ENCODE measurements at places on chromosomes 11 and 22.
A peak's percentile ranks its signal among the peaks of the same experiment; 100 is the strongest.

- DNase-seq, result no peak
Measured at GRCh38 chr22:18121506-18121905, 10.9 kb downstream of the TUBA8 start.

DNA sequence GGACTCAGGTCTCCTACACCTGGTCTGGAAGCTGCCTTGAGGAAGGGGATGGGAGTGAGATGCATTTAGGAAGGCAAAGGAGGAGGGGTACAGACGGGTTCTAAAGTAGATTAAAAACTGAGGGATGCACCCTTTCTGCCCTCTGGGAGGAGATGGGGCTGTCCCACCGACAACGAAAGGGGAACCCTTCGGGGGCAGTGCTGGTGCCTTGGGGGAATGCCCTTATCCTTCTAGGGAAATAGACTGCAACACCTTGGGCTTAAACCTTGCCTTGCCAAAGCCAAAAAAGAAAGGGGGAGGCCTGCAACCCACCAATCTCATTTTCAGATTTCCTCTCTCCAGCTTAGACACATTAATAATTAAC lies 89.8 kb downstream of the PLEKHA7 start:
- DNase-seq, result no peak

- DNase-seq, result no peak
Measured at GRCh38 chr11:102427068-102427467, 25.5 kb downstream of the TMEM123 start.

DNA sequence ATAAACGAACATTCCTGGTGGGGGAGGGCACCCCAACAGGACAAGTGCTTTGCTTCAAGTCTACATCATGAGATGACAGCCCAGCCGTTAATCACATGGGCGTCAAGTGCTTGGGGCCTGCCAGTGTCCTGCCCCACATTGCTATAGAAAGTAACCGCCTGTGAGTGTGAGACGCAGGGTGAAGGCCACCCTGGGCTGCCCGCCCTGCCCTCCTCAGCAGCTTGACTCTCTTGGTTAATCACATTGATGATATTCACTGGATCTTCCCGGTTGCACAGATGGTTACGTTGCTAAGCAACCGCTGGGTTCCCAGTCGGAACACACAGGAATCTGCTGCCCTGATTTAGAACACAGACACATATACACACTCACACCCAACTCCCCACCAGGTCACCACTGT lies 79.3 kb downstream of the CTTN start:
- DNase-seq, result no peak

DNA sequence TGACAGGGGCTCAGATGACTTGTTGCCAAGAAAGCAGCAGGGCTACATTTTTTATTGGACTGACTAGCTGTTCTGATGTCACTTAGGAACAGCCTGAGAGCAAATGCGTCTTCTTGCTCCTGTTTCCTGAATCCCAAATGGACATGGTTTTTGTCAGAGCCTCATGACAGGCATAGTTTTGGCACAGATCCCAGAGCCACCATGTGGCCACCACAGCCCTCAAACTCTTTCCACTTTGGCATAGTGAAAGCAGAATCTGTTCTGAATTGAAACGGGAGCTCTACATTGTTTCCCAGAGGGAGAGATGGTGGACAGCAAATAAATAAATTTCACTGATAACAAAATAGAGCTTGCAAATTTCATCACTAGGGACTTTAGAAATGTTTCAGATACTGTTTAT lies 222.2 kb downstream of the C11orf87 start:
- no peak for DNase-seq

GRCh38 chr22:50550395-50550794 lies 4.7 kb downstream of the KLHDC7B start:
- no peak for DNase-seq

- peak; percentile 88 for DNase-seq
Measured at GRCh38 chr11:12043959-12044791, 35.7 kb upstream of the DKK3 start.

GRCh38 chr11:67651976-67652781 lies 1.6 kb upstream of the ACY3 start:
- no peak for DNase-seq

- no peak for DNase-seq
Measured at GRCh38 chr11:95293116-95293515, 62.1 kb upstream of the SESN3 start.

DNA sequence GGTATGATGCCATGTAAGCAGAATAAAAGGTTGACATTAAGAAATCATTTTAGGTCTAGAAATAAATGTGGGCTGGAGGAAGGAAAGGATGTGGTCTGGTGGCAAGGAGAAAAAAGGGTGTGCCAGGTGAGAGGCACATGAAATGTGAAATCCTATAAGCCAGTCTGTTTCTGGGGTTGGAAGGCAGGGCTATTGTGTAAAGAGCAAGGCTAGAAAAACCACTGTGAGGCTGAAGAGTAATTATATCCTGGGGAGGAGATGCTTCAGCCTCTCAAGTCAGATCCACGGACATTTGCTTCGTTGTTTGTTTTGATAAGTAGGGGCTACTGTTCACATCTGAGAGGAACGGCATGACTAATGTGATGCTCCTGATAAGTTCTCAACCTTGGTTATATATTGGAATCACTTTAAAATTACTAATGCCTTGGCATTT lies 77.5 kb upstream of the CTSC start:
- no peak for DNase-seq

DNA sequence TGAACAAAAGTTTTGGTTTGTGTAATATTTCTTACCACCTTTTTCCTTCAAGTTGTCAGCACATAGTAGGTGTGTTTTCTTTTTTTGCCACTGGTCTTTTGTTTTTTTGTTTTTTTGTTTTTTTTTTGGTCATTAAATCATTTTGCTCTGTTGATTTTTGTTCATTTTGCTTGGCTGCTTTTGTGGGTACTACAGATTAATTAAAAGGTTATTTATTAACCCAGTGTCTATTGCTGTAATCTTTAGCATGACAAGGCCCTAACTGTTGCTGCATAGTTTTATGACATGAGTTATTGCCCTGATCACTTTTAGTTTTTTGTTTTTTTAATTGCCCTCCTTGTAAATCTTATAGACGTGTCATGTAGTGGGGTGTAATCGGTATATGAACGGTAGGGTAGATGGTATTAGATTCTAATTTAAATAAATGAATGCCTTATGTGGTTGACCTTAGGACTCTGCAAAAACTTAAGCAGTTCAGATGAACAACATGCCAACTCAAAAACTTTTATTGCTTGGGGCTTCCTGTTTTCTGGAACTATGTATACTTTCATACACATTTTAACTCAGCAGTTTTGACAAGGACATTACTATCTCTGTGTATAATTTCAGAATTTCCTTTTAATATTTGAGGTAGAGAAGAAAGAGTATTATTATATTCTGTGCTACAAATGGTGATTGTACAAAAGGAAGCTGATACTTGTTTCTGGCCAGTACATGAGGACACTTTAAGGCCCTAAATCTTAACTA lies 7.9 kb downstream of the EWSR1 start:
- DNase-seq, result no peak

DNA sequence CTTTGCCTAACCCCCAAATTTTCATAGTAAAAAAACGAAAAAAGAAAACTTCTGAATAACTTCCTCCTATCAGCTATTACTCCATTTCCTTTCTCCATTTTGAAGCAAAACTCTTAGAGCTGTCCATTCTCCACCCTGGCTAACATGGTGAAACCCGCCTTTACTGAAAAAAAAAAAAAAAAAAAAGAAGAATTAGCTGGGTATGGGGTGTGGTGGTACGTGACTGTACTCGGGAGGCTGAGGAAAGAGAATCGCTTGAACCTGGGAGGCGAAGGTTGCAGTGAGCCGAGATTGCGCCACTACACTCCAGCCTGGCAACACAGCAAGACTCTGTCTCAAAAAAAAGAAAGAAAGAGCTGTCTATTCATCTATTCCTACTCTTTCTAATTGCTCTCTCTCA lies 11.3 kb upstream of the NXF1 start:
- DNase-seq, result no peak

DNA sequence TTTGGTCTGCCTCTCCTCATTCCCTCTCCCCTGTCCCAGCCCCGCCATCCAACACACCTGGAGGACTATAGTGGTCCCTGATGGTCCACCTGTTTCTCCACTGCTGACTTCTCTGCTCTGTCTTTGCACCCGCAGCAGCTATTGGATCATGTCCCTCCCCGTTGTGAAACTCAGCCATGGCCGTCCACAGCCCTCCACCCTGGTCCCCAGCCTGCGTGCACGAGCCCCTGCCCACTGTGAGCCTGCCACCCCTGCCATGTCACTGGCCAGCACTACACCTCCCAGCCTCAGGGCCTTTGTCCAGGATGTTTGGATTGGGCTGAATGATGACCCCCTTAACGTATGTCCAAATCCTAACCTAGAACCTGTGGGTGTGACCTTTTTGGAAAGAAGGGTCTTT lies 47.7 kb upstream of the SMIM38 start:
- no peak for DNase-seq

- DNase-seq, result no peak
Measured at GRCh38 chr22:39723463-39723862, 152.9 kb downstream of the CACNA1I start.

GRCh38 chr11:86421946-86422345 lies 47.3 kb downstream of the CCDC81 start:
- DNase-seq, result no peak

DNA sequence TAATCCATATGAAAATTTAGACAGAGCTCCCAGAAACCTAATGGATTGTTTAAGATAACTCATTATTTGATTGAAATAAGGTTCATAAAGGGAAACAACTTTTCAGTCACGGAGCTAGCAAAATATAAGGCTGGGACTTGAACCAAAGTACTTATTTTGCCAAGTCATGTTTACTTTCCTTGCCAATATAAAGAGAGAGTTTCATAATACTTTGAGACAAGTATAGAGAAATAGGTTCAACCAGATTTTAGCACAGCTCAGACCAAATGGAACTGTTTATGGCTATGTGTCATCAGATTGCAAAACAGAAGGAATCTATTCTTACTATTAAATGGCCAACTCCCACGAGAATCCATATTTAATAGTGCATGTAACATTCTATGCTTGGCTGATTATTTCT lies 1517.5 kb upstream of the TENM4 start:
- DNase-seq, result peak; percentile 74

GRCh38 chr22:24008022-24008283 lies 2.7 kb upstream of the GSTT4 start:
- no peak for DNase-seq

- DNase-seq, result no peak
Measured at GRCh38 chr11:100735949-100736675, 49.0 kb downstream of the ARHGAP42 start.

DNA sequence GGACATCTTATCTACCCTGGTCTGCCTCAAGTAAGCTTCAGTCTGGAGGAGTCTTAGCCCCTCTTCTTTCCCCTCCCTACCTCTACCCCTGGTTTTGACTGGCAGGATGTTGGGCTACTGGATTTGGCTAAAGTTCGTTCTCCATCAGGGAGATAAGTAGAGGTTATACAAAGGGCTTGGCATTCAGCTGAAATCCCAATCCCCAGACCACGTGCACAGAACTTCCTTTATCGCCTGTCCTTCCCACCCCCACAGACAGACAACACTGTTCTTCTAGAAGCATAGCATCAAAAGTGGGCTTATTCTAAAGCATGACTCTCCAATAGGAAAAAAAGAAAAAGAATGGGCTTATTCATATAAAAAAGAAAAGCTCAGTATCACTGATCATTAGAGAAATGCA lies 7.8 kb downstream of the PRG3 start:
- no peak for DNase-seq

DNA sequence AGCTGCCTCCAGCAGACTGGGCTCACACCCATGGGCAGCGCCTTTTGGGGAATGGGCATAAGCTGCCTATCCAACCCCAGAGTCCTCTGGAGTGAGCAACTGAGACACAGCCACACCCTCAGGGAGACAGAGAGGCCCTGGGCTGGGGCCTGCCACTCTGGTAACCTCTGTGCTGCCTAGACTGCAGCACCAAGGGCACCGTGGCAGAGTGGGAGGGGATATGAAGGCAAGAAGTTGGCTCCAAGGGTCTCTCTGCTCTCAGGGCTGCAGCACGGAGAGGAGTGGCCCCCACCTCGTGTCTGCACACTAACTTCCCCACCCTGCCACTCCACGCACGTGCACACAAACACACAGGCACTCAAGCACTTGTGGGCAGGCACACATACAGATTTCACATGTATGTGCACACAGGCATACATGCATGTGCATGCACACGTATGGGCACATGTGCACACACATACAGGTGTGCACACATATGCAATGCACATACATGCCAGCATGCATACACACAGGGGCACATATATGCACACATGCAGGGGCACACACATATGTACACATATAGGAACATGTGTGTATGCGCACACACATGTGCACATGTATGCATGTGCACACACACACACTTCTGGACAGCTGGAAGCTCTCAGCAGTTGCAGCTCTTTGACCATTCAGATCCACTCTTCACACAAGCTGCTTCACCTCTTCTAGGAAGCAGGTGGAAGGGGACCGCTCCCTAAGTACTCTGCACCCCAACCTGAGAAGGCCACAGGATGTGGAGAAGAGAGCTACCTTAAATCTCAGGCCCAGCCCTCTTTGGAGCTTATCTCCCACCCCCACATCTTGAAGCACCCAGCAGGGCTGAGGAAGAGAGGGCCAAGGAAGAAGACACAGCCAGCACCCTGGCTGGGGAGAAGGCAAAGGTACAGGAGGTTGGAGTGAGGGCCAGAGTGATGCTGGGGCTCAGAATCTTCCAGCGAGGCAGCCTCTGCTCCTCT lies 4.3 kb downstream of the IGSF9B start:
- DNase-seq, result no peak
